ENCODE measurements at places on chromosomes 3 and 15.

DNA sequence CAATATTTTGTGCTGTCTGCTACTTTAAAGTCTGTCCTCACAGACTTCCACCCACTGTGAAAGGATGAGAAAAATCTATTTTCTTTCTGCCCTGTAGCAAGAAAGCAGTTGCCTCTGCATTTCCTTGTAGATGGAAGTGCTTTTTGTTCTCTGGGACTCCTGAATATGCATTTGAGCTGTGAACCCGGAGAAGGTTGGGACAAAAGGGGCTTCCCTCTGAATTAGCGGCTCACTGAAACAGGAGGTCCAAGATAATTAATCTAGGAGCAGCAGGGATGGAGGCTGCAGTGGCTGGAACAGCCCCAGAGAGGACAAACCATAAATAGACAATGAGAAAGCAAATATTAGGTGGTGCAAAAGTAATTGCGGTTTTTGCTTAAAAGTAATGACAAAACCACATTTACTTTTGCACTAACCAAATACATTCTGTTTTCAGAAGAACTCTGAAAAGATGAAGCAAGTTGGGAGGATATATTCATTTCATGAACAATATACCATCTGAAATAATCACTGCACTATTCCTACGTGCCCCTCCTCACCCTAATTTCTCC, 143.4 kb upstream of the KBTBD8 start:
- DNase-seq: no peak

- no peak for DNase-seq
These were observed 98.2 kb downstream of the PLXNA1 start for GRCh38 chr3:127081001-127081720.

- no peak for DNase-seq
These were observed 281.1 kb upstream of the TPRG1 start for GRCh38 chr3:188890572-188891270.

DNA sequence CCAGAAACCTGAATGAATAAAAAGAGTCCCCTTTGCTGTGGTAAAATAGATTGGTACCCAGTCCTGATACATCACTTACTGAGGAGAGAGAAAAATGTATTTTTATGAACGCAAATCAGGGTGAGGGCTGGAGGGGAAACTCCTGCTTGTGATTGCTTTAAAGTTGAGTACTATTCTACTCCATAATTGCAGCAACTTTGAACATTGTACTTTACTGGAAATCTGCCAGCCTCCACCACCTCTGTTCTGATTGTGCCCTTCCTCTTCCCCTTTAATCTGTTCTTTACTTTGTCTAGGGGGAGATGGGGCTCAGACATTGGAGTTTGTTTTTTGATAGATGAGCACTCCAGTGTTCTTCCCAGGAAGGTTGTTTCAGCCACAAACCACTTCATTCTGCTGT, 81.9 kb downstream of the C3orf38 start:
- DNase-seq: no peak

DNA sequence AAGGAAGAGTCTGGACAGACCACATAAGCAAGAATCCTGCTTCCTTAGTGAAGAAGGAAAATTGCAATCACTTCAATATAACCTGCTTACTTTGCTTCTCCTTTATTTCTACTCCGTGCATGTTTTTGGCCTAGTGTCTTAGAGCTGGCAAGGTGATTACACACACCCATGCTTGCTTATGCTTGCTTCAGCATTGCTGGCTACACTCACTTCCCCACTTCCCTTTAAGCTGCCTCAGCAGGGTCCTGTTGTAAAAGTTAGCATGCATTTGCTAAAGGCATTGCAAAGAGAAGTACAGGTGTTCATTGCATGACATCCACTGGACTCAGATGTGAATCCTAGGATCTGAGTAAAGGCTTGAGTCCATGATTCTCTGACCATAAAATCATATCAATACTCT, 47.5 kb upstream of the STT3B start:
- DNase-seq: no peak

DNA sequence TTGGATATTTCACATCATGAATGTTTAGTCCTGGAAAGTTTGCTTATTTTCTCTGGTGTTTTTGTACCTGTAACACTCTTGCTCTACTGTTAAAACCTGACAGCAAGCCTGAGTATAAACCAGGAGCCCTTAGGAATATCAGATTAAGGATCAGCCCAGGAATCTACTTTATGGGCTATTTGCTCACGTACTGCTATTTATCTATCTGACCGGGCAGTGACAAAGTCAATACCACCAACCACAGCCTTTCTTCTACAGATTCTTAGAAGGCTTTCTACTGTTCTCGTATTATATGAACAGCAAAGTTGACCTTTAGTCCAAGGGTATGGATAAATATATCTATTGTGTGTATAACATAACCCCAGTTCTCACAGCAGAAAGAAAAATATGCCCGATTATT, 521.2 kb downstream of the RBMS3 start:
- DNase-seq: no peak

GRCh38 chr3:130843441-130843840, 50.4 kb upstream of the ATP2C1 start:
- no peak for DNase-seq

GRCh38 chr3:122080207-122080587, 25.0 kb downstream of the CD86 start:
- no peak for DNase-seq

DNA sequence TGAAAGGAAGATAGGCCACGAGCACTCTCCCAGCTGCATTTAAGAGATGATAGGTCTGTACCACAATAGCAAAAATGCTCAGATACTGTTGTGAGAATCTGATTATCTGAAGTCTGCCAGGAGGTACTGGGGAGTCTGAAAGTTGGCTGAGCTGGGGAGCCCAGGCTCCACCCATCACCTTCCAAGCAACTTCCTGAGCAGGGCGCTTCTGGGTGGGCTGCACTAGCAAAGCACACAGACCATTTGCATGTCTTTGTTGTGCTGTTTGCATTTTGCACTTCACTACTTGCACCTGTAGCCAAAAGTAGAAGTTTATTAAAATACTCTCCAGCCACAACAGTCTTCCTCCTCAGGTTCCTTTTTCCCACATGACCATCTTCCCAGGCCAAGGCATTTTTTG, 133.2 kb downstream of the ALDH1A2 start:
- DNase-seq: no peak

GRCh38 chr3:52277071-52277964, 1.1 kb downstream of the WDR82 start:
- DNase-seq: peak; percentile 53

- DNase-seq: no peak
These were observed 4.4 kb upstream of the FOXB1 start for GRCh38 chr15:59999612-60000112.

DNA sequence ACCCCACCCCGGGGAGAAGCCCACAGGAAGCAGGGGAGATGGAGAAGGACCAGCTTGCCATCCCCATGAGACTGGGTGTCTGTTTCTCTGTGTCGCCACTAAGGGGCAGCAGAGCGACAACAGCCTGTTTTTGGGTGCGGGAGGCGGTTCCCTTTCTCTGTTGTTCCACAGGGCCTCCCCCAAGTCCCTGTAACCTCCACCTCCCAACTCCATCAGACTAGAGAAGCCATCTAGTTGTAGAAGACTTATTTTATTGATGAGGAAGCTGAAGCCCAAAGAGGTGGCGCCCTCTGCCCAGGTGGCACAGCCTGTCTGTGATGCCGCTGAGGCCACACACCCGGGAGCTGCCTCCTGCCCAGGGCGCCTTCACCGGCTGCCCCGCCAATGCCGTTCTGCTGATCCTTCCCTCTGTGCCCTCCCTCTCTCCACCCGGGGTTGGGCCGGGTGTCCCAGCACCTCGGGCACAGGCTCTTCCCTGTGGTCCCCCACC, 3.9 kb upstream of the CCDC9B start:
- DNase-seq: peak; percentile 55

DNA sequence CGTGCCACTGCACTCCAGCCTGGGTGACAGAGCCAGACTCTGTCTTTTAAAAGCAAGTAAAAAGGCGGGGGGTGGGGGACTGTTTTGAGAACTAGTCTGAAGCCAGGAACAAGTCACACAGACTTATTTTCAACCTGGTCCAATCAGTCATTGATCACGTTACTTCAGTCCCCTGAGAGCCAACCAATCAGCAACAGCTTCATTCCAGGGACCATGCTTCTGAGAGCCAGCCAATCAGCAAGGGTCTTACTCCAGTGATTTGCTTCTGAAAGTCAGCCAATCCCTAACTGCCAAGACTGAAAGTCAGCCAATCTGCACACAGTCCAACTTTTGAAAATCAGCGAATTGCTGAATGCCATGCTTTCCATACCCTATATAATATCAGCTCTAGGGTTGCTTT, 48.6 kb upstream of the C15orf39 start:
- DNase-seq: no peak

GRCh38 chr15:38164507-38164906, 88.1 kb upstream of the SPRED1 start:
- DNase-seq: no peak

DNA sequence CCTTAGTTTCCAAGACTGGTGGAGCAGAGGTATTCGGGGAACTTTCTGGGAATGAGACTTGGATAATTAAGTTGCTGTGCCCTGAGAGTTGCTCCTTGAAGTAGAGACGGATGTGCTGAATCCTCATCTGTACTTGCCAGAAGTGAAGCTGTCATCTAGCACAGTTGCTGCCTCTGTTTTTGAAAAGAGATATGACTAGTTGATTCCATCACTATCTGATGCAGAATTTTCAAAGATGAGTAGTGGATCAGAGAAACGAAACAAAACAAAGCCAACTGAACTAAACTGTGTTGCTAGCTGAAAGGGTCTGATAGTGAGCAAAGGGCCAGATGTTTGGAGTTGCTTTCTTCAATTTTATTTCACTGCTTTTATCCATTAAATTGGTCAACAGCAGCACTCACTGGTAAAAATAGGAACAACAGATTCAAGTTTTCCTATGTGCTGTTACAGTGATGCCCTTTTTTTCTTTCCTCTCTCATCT, 52.7 kb downstream of the MITF start:
- DNase-seq: no peak

DNA sequence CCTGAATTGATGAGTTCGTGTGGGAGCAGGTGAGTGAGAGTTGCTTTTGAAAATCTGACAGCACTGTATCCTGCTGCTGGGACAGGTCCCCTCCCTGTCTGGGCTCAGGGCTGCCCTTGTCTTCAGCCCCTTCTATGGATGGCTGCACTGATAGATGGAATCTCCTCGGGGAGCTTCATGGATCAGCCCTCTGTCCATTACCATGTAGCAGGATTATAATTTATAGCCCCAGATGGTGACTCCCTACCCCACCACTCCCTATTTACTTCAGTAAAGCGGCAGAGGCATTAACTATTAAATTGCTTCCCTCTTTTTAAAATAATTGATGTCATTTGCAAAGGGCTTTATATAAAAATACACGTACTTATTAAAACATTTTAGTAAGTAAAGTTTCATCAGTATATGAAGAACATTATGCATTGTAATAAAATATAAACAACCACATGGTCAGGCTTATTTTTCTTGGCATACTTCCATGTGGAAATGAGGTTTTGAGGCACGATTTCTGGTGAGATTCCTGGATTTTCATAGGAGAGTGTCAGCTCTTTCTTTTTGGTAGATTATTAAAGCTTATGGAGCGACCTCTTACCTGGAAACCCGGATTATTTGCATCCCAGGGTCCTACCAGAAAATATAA, 38.5 kb downstream of the MAP3K13 start:
- no peak for DNase-seq

DNA sequence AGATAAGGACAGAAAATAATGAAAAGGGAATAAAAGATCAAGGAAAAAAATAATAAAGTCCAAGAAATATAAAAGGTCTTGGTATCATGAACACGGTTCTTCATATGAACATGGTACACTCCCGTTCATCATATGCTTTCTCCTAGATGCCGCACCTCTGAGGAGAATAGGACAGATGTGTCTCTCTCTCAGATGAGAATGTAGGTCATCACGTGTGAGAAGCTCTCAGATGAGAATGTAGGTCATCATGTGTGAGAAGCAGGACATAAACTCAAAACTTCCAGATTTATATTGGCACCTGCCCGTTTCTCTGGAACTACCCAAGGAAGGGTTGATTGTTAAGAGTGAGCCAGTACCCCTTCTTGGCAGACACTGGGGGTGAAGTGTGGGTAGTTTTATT, 29.9 kb upstream of the IQCF6 start:
- DNase-seq: no peak

- DNase-seq: no peak
These were observed 3.9 kb downstream of the MEGF11 start for GRCh38 chr15:66249605-66250174.

DNA sequence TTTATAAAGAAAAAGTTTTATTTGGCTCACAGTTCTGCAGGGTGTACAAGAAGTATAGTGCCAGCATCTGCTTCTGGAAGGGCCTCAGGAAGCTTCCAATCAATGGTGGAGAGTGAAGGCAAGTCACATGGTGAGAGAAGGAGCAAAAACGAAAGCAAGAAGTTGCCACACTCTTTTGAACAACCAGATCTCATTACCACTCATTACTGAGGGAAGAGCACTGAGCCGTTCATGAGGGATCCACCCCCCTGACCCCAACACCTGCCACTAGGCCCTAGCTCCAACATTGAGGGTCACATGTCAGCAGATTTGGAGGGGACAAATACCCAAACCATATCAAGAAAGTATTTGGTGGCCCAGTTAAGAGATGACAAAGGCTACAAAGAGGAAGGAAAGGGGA, 239.3 kb upstream of the UBE2E1 start:
- no peak for DNase-seq

- no peak for DNase-seq
These were observed 24.5 kb downstream of the RSRC1 start for GRCh38 chr3:158134363-158134762.

GRCh38 chr3:152710549-152710948, 124.4 kb upstream of the P2RY1 start:
- DNase-seq: no peak

DNA sequence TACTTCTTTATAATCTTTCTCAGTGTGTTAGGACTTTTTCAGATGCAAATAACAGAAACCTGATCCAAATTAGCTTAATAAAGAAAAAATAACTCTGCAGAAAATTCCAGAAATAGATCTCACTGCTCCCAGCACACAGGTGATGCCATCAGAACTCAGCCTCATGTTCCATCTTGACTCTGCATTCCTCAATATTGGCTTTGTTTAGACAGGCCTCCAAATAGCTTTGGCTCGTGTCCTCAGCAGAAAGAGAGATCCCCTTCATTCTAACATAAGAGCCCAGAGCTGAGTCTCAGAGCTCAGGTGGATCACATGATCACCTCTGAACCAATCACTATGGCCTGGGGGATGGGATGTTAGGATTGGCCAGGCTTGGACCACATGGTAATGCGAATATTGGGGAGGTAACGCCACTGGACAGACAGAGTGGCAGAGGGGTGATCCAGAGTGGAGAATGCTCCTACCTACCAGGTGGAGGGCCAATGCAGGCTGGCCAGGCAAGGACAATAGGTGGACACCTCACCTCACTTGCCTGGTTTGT, 46.6 kb upstream of the TBC1D21 start:
- no peak for DNase-seq

DNA sequence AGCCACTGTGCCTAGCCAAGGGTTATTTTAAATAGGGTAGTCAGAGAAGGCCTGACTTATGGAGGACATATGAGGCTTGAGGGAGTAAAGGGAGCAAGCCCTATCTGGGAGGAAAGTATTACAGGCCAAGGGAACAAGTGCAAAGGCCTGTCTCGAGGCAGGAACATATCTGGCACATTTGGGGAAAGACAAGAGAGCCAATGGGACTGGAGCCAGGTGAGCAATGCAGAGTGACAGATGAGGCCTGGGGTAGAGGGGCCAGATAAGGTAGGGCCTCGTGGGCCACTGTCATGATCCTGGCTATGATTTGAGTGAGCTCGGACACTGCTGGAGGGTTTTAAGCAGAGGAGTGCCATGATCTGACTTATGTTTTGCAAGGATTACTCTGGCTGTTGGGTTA, 43.8 kb downstream of the DCP1A start:
- DNase-seq: no peak

- DNase-seq: no peak
These were observed 192.0 kb downstream of the GHSR start for GRCh38 chr3:172256101-172256734.

GRCh38 chr15:58021332-58022230, 43.9 kb downstream of the ALDH1A2 start:
- DNase-seq: no peak
